ENCODE measurements at places on chromosomes 7 and 10.

GRCh38 chr10:128526791-128527375 is 400.7 kb upstream of the MKI67 start:
- DNase-seq, result peak; percentile 77

DNA sequence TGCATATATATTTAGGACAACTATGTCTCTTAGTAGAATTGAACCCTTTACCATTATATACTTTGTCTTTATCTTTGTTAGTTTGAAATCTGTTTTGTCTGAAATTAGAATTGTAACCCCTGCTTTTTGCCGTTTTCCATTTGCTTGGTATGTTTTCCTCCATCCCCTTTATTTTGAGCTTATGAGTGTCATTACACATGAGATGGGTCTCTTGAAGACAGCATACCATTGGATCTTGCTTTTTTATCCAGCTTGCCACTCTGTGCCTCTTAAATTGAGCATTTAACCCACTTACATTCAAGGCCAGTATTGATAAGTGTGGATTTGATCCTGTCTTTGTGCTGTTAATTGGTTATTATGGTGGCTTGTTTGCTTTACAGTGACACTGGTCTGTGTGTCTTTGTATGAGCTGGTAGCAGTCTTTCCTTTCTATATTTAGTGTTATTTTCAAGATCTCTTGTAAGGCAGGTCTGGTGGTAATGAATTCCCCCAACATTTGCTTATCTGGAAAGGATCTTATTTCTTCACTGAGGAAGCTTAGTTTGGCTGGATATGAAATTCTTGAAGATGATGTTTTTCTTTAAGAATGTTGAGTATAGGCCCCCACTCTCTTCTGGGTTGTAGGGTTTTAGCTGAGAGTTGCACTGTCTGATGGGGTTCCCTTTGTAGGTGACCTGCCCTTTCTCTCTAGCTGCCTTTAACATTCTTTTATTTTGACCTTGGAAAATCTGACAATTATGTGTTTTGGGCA is 149.5 kb downstream of the AHR start:
- no peak for DNase-seq

DNA sequence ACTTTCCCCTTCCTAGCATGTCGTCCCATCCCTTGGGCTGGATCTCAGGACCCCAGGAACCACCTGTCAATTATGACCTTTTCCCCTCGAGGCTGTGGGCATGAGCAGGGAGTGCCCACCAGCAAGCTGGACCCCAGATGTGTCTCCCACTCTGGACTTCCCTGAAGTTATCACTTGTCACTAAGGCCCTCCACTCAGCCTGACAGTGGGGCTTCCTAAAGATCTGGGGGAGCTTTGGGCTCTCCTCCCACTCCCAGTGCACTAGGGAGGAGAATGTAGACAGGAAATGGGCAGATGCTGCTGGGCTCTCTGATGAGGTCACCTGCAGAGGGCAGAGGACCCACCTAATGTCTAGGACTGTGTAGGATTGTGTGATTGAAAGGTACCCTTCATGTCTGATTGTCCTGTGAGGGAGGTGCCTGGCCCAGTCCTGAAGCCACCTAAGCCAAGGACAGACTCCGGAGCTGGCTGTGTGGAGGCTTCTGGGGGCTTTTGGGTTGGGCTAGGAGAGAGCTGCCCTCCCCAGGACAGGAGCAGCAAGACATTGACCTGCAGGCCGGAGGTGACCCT is 18.7 kb downstream of the MYO1G start:
- DNase-seq, result no peak

DNA sequence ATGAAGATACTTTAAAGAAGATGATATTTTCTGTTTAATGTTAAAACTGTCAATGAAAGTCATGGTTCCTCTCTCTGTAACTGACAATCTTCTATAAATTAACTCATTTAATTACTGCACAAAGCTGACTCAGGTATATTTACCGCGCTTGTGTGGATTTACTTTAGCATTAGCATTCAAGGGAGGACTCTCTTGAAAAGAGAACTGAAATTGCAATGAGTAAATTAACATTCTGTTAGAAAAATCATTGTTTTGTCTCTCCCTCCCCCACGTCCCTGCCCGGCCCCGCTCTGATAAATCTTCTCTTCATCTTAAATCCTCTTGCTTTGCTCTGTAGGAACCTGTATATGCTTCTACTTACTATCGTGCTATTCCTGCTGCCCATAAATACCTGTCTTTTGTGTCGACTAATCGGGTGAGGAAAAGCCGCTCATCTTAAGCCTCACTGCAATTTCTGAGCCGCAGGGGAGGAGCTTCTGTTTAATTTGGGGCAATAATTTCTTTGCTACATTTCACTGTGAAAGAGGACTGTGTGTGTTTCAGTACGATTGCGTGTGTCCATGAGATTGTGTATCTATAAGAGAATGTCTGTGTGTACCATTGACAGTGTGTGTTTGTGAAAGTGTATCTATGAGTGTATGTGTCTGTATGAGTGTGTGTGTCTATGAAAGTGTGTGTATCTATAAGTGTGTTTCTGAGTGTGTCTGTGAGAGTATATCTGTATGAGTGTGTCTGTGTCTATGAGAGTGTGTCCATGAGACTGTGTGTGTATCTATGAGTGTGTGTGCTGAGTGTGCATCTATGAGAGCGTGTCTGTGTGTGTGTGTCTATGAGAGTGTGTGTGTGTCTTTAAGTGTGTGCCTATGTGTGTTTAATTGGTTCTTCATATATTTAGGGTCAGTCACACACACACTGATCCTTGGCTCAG is 46.5 kb upstream of the LYZL2 start:
- no peak for DNase-seq

DNA sequence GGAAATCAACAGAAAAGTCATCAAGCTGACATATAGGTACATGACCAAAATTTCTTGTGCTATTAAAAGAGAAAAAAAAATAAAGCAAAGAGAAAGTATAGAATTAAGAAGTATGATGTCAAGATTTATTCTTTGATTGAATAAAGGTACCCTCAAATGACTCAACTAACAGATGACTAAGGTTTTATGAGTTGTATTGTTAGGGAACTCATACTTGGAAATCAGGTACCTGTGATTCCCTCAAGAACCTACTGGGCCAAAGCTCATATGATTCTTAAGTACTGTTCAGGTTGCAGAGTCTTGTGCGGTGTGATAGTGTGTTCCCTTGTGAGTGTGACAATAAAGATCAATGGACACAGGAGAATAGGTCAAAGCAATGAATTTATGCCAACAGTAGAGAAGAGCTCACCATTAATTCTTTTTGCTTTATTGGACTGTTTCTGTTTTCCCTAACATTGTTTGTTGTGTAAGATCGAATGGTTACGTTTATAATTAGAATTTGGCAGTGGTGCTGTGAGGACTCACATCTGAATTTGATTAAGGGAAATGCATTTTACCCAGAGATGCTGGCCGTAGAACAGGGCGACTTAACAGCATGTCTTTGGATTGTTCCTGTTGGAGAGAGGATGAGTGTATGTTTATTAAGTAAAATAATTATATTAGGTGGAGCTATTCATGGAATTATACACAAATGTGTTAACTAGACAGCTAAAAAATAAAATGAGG is 293.2 kb upstream of the SEMA3D start:
- DNase-seq, result no peak

DNA sequence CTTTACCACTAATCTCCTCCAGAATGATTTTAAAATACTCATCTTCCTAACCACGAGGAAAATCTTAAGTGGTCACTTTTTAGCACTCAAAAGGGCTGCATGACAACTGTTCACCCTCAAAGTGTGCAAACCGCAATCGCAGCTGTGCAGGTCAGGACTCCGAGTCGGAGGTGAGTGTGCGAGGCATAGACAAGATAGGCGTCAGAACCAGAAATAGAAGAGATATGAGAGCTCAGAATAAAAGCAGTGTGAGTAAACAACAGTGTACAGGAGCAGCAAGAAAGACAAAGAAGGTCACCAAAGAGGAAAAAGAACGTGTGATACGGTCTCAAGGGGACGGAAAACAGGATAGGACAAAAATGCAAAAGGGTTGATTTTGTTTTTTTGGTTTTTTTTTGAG is 17.5 kb upstream of the ENO4 start:
- no peak for DNase-seq

GRCh38 chr10:133158756-133159610 is 1.0 kb upstream of the KNDC1 start:
- peak; percentile 66 for DNase-seq

DNA sequence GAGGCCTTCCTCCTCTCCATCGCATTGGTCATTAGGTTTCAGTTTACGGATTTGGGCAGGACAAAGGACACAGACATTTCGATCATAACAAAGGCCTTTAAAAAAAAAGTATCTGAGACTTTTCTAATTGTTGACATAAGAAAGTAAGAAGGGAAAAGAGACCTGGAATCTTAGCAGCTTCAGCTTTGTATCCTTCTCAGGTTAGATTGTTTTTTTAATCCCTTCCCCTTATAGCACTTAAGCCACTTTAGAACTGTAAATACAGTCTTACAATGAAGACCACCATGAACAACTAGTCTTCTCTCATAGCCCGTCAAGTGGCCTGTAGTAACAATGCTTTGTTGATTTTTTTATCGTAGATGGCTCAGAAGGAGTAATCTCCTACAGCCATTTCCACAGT is 45.2 kb downstream of the LMTK2 start:
- no peak for DNase-seq

DNA sequence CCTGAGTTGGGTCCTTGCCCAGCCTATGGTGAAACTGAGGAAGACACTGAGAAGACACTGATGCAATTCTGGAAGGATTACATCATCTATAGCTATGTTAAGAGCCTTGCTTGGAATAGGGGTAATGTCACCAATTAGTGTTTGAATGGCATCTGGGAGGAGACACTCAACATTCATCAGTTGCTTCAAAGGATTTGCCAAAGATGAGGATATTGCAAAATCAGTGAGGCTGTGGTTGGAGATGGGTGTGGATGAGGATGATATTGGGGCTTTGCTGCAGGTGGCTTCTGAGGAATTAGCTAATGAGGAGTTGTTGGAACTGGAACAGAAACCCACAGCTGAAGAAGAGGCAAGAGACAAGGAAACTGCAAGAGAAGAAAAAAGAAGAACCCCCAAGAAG is 146.7 kb upstream of the SP4 start:
- no peak for DNase-seq

Data from left forelimb (tissue), 1 donor.